ENCODE measurements at places on chromosomes 16 and 17.
A peak's percentile ranks its signal among the peaks of the same experiment; 100 is the strongest.

- ATAC-seq: no peak
Observed at GRCh38 chr17:1560101-1560857, 2.3 kb downstream of the PITPNA start.

GRCh38 chr17:36017799-36018198 lies at the start of gene CCL23:
Gene CCL23 (minus strand): TSS chr17:36017972. CDS start chr17:36017897, 75 bp downstream.
- no peak for ATAC-seq

DNA sequence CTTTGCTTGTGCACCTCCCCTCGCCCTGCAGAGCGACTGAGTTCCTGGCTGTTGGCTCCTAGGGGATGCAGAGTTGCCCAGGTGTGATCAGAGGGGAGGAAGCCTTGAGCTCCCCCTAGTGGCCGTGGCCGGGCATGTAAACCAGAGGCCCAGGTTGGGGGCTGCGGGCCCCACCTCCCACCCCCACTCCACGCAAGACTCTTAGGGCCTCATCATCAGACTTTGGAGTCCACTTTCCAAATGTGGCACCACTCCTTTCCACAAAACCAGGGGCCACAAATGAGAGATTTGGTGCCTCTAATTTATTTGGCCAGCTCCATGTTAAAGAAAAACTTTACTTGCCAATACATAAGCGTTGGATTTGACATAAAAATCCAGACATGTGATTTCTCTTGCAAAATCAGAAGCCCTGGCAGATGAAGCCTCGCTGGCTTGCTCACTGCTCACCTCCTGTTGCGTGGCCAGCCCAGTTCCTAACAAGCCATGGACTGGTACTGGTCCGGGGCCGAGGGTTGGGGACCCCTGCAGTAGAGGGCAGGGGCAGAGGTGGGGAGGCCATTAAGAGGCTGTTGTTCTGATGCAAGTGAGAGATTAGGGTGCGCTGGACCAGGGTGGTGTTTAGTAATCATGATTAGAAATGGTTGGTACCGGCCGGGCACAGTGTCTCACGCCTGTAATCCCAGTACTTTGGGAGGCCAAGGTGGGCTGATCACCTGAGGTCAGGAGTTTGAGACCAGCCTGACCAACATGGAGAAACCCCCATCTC lies 28.7 kb upstream of the GAS7 start:
- ATAC-seq: peak; percentile 55

GRCh38 chr17:39678340-39679116 lies 9.3 kb downstream of the PGAP3 start:
- ATAC-seq: no peak

- ATAC-seq: no peak
Observed at GRCh38 chr17:27499451-27500265, 43.4 kb downstream of the KSR1 start.

- no peak for ATAC-seq
Observed at GRCh38 chr16:25176136-25176535, 40.6 kb upstream of the AQP8 start.

DNA sequence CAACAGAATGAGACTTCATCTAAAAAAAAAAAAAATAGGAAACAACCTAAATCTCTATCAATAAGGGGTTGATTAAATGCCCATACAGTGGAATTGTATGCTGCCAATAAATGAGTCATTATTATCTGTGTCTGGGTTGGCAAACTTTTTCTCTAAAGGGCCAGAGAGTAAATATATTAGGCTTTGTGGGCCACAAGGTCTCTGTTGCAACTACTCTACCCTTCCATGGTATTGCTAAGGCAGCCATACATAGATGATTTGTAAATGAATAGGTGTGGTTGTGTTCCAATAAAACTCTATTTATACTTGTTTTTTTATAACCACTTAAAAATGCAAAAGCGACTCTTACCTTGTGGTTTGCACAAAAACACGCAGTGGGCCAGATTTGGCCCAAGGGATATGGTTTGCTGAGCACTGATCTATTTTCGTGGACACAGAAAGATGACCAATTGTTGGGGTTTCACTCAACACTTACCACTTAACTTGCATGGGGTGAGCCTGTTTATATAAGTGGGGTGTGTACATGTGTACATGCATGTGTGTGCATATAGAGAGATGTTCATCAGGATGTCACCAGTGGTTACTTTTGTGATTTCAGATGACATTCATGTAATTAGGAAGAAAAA lies 12.4 kb upstream of the IL4R start:
- ATAC-seq: no peak

- ATAC-seq: no peak
Observed at GRCh38 chr17:66580184-66580955, 254.5 kb upstream of the CACNG5 start.

- no peak for ATAC-seq
Observed at GRCh38 chr16:30377050-30377811, 2.6 kb downstream of the MYL11 start.

- no peak for ATAC-seq
Observed at GRCh38 chr17:43917348-43918025, 10.2 kb upstream of the MPP2 start.

GRCh38 chr17:47802341-47803022 lies 19.1 kb downstream of the OSBPL7 start:
- peak; percentile 74 for ATAC-seq

- no peak for ATAC-seq
Observed at GRCh38 chr16:4454623-4455022, 19.8 kb downstream of the NMRAL1 start.

All from esophagus mucosa (tissue), 1 donor.